ENCODE measurements at places on chromosomes 11 and 22.

DNA sequence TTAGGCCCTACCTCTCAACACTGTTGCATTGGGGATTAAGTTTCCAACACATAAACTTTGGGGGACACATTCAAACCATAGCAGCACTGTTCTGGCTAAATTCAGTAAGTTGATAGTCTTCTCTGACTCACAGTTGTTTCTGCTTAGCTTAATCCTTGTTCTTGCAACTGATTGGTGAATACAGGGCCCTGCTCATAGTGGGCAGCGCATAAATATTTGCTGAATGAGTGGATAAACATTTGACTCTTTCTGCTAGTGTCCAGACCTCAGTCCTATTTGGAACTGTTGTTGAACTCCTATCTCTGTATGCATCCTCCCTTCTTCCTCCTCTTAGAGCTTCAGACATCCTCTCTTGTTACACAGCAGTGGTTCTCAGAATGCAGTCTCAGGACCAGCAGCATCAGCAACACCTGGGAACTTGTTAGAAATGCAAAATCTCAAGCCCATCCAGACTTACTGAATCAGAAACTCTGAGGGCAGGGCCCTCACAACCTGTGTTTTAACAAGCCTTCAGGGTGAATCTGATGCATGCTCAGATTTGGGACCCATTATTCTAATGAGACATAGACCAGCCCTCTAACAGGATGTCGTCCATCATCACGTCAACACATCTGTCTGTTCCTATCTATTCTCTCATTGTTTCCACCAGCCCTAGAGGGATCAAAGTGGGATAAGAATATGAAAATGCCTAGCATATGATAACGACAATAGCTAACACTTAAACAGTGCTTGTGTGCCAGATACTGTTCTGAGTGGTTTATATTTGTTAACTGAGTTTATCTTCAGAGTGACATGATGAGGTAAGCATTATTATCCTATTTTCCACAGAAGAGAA lies 22.3 kb downstream of the SPON1 start:
- DNase-seq: no peak
- no peak overlapping the region for H3K4me3 ChIP-seq
- no peaks in the 10 kb centered on the region for H3K27me3 ChIP-seq
- H3K36me3 ChIP-seq: no peaks in the 10 kb centered on the region
- no peaks in the 10 kb centered on the region for H3K4me1 ChIP-seq
- no peak overlapping the region for H3K27ac ChIP-seq

GRCh38 chr22:37983860-37984791 lies at the start of gene SOX10:
TSS of gene SOX10 (minus strand) at chr22:37984555. CDS start at chr22:37983784, 771 bp downstream.
- DNase-seq: no peak
- H3K27ac ChIP-seq: no peak within 1 kb of the TSS
- H3K36me3 ChIP-seq: no peaks in the 10 kb centered on the region
- H3K27me3 ChIP-seq: no peaks in the 10 kb centered on the region
- no peaks in the 10 kb centered on the region for H3K4me1 ChIP-seq

- no peak overlapping the region for H3K4me3 ChIP-seq
- no peaks in the 10 kb centered on the region for H3K36me3 ChIP-seq
- no peak for DNase-seq
- no peak overlapping the region for H3K27ac ChIP-seq
These were observed 110.0 kb downstream of the KIRREL3 start for GRCh38 chr11:126890561-126890960.

DNA sequence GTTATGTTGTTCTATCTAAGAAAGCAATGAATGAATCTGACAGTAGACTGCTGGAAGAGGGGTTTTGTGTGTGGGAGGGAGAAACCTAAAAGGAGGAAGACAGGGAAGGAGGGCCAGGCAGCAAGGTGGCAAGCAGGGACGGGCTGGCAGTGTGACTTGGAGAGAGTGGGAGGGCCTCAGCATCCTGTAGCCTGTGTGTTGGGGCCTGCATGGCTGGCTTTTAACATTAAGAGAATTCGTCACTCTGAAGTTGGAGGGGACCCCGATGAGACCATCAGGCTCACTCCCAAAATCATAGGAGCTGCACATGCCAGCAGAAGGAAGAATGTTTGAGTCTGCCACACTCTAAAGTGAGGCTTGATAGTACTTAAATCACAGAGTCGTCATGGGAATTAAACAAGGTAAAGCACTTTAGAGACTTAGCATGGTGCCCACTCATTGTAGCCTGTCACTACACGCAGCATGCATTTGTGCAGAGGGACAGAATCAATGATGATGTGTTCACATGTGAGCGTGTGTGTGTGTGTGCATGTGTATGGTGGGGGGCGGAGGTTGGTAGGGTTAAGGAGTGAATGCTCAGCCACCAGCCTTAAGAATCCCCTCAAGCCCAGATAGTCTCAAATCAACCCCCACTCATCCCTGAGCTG lies 199.5 kb downstream of the TENM4 start:
- H3K4me3 ChIP-seq: no peak overlapping the region
- no peaks in the 10 kb centered on the region for H3K27me3 ChIP-seq
- no peaks in the 10 kb centered on the region for H3K36me3 ChIP-seq
- H3K27ac ChIP-seq: no peak overlapping the region

- H3K36me3 ChIP-seq: no peaks in the 10 kb centered on the region
- H3K4me3 ChIP-seq: no peak overlapping the region
- DNase-seq: no peak
- no peaks in the 10 kb centered on the region for H3K27me3 ChIP-seq
- no peaks in the 10 kb centered on the region for H3K4me1 ChIP-seq
These were observed 178.2 kb upstream of the TMEM45B start for GRCh38 chr11:129637473-129637872.

DNA sequence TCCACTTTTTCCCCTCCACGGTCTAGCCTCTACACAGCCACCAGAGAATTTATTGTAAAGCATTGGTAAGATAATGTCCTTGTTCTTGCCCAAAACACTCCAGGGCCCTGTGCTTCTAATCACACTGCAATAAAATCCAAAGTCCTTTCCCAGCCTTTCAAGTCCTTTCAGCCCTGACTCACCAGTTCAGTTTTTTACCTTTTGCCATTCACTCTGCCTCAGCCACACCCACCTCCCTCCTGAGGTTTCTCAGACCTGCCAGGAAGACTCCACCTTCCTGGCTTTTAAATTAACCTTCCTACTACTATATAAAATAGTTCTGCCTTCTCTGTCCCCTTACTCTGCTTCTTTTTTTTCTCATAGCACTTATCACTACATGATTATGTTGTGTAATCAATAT lies 91.0 kb upstream of the ARHGAP32 start:
- H3K4me3 ChIP-seq: no peak overlapping the region
- H3K36me3 ChIP-seq: no peaks in the 10 kb centered on the region
- peaks cover 45% of the 10 kb centered on the region for H3K4me1 ChIP-seq

- no peak overlapping the region for H3K4me3 ChIP-seq
- no peak overlapping the region for H3K27ac ChIP-seq
- no peak for DNase-seq
- no peaks in the 10 kb centered on the region for H3K4me1 ChIP-seq
- no peaks in the 10 kb centered on the region for H3K27me3 ChIP-seq
These were observed 16.1 kb upstream of the NTM start for GRCh38 chr11:131354251-131354701.

DNA sequence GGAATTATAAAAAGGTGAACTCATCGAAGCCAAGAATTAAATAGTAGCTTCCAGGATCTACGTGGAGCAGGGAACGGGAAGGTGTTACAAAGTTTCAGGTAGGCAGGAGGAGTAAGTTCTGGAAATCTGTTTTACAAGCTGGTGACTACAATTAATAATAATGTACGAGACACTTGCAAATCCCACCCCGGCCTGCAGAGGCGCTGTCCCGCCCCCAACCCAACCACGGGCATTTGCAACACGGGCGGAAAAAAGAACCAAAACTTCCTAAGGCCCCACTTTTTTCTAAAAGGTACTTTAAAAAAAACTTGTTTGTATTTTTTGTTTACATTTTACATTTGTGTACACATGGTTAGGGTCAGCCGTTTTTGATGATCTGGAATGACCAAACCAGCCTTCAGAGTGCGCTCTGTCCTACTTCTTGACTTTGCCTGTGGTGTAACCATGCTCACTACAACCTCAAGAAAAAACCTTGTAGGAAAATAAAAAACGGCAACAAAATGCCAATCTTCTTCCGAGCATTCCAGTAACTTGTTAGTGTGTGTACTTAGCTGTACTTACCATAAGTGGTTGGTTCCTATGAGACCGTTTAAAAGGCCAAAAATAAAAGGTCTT lies 449.6 kb upstream of the B3GAT1 start:
- no peaks in the 10 kb centered on the region for H3K36me3 ChIP-seq
- no peaks in the 10 kb centered on the region for H3K27me3 ChIP-seq
- no peaks in the 10 kb centered on the region for H3K4me1 ChIP-seq
- DNase-seq: no peak
- no peak overlapping the region for H3K4me3 ChIP-seq
- no peak overlapping the region for H3K27ac ChIP-seq

- no peaks in the 10 kb centered on the region for H3K36me3 ChIP-seq
- no peak overlapping the region for H3K27ac ChIP-seq
- H3K4me1 ChIP-seq: no peaks in the 10 kb centered on the region
- no peaks in the 10 kb centered on the region for H3K27me3 ChIP-seq
- peak; percentile 77 for DNase-seq
- no peak overlapping the region for H3K4me3 ChIP-seq
These were observed 8.4 kb downstream of the LRRC10B start for GRCh38 chr11:61516675-61517572.

Measured in pancreas (tissue), 10 donors.